Activated CD8-positive, alpha-beta memory T cell treated with anti-CD3 and anti-CD28 coated beads for 24 hours (primary cell): ENCODE measurements at places on chromosomes 6 and 20.

DNA sequence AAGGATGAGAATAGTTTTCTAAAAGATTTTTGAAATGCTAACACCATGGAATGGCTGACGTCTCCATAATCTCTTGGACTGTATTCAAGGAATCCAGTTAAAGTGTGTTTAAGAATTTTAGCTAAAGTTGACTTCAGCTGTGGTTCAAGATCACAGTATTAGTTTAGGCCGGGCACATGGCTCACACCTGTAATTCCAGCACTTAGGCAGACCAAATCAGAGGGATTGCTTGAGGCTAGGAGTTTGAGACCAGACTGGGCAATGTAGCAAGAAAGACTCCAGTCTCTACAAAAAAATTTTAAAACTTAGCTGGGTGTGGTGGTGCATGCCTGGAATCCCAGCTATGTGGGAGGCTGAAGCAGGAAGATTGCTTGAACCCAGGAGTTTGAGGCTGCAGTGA is 68.2 kb downstream of the RFPL4B start:
- DNase-seq: no peak

DNA sequence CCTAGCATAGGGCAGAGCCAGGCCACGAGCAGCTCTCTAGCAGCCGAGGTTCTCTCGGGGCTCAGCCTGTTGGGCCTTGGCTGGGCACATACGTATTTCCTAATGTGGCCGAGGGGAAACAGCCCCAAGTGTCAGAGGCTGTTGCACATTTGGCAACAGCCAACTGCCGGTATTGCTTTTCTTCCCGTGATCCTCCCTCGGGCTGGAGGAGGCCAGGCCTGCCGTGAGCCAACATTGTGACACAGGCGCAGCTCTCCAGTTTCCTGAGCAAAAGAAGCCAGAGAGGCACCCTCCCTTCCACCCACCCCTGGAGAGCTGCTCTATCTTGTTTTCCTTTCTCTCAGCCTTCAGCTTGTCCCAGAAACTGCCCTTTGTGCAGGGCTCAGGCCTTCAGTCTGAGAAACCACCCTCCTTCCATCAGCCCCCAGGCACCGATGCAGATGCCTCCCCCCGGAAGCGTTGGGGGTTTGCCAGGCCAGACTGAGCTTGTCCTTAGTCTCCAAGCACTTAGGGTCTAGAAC is 5.1 kb upstream of the BPI start:
- no peak for DNase-seq

DNA sequence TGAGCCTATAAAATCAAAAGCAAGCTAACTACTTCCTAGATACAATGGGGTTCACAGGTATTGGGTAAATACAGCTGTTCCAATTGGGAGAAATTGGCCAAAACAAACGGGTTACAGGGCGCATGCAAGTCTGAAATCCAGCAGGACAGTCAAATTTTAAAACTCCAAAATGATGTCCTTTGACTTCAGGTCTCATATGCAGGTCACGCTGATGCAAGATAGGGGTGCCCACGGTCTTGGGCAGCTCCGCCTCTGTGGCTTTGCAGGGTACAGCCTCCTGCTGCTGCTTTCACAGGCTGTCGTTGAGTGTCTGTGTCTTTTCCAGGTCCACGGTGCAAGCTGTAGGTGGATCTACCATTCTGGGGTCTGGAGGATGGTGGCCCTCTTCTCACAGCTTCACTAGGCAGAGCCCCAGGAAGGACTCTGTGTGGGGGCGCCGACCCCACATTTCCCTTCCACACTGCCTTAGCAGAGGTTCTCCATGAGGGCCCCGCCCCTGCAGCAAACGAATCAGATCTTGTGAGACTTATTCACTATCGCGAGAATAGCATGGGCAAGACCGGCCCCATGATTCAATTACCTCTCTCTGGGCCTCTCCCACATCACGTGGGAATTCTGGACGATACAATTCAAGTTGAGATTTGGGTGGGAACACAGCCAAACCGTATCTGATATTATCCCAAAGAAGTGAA is 11.9 kb upstream of the SMIM29 start:
- DNase-seq: no peak

DNA sequence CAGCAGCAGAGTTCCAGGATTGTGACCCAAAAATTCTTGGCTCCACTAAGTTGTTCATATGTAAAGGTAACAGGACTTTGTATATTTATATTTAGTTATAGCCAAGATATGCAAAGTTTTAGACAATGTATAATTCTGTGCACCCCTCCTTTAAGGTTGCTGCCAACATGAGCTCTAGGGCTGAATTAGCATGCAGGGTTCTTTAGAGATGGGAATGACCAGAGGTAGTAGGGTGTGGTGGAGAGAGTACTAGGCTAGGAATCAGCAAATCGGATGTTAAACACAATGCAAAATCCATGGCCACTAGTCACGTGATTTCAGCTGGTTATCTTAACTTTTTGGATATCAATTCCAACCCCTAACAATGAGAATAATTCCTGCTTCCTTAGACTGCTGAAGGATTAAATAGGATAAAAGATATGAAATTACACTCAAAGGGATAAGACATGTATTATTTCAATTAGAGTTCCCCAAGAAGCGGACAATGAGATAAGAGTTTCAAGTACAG is 260.3 kb upstream of the RNF24 start:
- DNase-seq: no peak

- no peak for DNase-seq
Observed at GRCh38 chr20:7585126-7585679, 355.1 kb downstream of the HAO1 start.

DNA sequence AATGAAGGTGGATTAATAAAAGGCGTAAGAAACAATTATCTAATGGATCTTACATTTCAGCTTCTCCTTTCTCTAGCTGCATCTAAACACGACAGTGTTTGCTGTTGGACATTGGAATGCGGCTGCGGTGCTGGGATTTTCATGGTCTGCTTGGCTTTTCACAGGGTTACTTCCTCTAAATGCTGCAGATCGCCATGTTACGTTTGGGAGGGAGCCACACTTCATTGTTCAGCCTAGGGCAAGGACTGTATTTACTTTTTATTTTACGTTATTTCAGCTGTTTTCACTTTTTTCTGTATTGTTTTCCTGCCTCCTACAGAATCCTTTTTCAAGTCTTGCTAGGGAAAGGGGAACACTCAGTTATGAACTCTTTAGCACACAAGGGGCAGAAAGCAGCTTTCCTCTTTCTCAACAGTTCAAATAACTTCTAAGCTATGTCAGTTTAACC is 97.9 kb upstream of the MTHFD1L start:
- DNase-seq: no peak
